HS-27A (cell line): ENCODE measurements at places on chromosomes 11 and 22.

DNA sequence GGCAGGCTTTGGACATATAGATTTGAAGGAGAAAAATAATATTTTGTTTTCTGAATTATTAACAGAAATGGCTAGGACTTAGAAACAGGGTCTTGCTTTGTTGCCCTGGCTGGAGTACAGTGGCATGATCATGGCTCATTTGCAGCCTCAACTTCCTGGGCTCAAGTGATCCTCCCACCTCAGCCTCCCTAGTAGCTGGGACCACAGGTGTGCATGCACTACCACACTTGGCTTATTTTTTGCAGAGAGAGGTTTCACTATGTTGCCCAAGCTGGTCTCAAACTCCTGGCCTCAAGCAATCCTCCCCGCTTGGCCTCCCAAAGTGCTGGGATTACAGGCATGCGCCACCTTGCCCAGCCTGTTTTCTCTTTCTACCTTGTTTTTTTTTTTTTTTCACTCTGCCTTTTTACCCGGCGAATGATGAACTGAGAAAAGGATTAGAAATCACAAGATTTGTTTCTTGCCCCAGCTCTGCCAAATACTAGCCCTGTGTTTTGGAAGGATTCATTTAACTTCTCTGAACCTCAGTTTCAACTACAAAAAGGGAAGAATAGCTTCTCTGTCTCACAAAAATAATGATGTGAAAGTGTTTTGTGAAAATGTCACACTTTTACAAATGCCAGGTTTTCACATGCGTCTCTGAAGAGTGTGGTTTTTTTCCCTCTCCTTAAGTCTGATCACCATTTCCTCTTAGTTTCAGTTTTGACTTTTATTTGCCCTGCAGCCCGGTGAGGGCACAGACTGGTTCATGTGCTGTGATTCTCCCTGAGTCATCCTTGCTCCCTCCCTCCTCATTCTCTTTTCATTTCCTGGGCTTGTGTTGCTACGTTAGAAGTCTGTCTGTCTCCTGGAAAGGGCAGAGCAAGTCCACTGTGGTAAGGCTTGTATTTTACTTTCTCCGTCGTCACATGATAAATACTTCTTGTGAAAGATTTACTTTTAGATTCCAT lies 67.7 kb downstream of the BCL2L13 start:
- DNase-seq, result peak; percentile 36

DNA sequence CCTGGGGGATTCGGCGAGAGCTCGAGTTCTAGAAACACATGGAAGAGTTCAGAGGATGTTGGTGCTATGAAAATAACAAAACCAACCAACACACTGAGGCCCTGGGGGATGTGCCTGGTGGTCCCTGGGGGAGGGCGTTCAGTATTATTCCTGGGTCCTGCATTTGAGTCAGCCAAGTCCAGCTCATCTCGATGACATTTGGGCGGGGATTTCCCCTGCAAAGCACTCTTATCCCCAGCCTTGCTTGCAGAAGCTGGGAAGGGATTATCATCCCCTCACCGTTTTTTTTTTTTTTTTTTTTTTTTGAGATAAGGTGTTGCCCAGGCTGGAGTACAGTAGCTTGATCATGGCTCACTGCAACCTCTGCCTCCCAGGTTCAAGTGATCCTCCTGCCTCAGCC lies 2.1 kb upstream of the SMIM38 start:
- DNase-seq, result no peak

DNA sequence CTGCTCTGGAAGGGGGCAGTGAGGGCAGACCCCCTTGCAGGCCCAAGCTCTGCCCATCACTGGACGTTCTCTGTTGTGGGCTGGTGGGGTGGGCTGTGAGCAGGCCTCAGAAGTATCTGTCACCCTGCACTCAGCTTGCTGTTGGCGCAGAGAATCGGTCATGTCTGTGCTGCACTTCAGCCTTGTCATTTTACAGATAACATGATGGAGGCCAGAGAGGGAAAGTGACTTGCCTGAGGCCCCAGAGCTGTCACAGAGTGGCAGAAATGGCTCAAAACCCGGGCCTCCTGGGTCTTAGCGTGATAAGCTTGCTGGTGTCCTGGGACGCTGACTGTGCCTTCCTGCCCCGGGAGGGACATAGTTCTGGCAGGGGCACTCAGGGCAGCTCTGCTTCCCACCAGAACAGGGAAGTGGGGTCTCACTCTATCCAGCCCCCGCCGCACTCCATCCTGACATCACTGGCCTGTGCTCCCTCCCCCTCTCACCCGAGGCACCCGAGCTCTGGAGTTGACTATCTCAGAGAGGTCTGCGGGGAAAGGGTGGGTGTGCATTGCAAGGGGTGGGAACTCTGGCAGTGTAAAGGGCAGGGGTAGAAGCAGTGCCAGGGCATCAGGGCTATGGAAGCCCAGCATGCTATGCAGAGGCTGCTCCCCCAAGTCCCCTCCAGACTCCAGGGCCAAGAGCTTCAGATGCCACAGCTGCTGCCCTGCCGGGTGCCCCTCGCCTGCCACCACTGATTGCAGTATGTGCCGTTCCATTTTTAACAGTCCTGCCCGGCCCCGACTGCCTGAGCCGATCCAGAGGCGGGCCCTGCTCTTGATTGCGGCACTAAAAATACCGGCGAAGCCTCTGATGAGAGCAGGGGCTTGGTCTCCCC lies 50.4 kb upstream of the NECTIN1 start:
- no peak for DNase-seq

GRCh38 chr22:29617922-29618629 lies 14.6 kb downstream of the NF2 start:
- no peak for DNase-seq

- no peak for DNase-seq
These were observed 16.4 kb downstream of the IL17REL start for GRCh38 chr22:49996119-49996517.

DNA sequence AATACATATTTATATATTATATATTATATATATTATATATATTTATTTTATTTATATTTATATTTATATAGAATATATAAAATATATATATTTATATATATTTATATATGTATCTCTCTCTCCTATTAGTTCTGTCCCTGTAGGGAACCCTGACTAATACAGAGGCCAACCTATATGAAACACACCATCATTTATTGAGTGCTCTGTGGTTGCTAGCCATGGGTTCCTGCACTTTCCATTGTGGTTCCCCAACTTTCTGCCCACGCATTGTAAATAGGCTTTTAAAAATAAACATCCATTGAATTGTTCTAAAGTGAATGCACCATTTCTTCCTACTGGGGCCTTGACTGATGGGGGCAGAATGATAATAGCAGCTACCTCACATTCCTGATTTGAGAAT lies 93.8 kb upstream of the SESN3 start:
- DNase-seq, result no peak

DNA sequence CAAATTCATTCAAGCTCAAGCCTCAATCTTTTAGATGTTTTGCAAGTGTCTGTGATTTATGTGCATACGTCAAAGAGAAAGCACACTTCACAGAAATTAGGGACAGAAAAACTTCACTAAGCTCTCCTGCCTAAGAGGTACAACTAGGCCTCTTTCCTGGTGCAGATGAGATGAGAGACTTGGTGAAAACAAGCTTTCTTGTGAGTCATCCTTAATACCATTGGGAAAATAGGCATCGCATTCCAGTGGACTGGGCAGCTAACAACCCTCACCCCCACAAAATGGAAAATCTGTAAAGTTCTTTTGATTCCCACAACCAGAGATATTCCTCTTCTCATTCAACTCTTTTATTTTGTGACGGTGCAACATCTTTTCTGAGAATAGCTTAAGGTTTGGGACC lies 1110.4 kb upstream of the CCDC90B start:
- DNase-seq, result no peak

- DNase-seq, result no peak
These were observed 3.4 kb downstream of the PAK1 start for GRCh38 chr11:77470504-77470903.

DNA sequence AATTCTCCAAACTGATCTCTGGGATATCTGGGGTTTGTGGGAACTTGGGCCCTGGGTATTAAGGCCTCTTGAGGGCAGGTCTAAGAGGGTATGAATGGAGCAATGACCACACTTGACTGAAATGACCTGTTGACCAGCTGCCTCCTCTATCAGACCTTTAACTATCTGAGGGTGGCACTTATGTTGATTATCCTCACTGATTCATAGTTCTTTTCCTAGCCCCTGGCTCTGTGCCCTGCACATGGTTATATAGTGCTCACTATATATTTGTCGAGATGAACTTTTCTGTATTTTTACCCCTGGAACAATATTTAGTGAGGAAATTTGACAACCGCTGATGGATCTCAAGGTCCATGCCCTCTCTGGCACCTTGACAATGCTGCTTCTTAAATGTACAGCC lies 305.5 kb upstream of the PLET1 start:
- no peak for DNase-seq

DNA sequence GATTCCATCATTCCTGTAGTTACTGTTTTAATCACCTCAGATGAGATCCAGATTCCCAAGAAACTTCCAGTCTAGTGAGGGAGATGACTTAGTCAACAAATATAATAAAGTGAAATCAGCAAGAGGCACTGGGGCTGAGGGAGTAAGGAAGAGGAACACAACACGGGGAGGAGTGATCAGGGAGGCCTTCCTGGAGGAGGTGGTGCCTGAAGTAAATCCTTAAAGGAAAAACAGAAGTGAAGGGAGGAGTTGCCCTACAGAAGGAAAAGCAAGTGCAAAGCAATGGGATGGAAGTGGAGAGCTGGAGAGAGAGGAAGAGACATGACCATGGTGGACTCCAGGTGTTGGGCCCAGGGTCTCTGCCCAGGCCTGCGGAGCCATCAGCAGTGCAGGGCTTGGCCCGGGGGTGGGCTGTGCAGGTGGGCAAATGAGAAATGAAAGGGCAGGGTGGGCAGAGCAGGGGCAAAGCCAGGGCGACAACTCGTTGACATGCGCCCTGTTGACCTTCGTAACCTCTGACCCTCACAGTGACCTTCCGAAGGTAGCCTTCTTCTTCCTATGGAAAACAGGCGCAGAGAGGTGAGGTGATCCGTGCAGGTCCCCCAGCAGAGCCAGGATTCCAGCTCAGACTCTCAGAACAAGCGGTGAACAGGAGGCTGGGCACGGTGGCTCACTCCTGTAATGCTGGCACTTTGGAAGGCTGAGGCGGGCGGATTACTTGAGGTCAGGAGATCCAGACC lies 12.1 kb upstream of the PPARA start:
- DNase-seq, result no peak

DNA sequence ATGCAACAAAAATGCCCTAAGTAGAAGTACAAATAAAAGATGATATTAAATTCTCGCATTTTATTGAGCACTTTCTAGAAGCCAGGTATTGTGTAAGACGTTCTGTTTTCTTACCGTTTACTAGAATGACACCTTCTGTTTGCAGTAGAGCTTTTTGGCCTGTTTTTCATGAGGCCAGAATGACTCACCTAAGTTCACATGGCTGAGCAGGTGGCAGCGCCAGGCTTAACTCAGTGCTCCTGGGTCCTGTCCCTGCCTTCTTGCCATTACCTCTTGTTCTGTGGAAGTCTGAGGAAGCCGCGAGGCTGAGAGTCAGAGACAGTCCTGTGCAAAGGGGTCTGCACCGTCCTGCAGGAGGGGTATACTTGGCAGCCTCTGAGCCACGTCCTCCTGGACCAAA lies 113.8 kb downstream of the ATXN10 start:
- no peak for DNase-seq

GRCh38 chr11:39327302-39327701 lies 2132.2 kb downstream of the LRRC4C start:
- no peak for DNase-seq

DNA sequence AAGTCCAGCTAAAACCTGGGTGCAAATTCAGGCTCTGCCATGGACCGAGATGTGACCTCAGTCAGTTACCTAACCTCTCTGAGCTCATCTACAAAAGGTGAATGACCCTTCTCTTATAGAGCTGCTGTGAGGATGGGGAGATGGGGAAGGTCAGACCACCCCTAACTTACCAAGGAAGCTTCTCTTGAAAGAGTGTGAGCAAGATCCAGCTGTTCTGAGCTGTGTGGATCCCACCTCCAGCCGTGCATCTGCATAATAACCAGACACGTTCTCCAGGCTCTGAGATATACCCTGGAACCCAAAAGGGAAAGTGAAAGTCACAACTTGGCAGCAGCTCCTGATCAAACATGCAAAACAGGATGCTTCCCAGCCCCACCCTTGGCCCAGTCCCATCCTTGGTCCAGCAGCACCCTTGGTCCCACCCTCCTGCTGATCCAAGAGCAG lies at the start of gene APOL3:
Gene APOL3, minus strand, starts transcription at position 257 of the 444 bp plus-strand sequence. CDS start 11,700 bp downstream, outside the sequence.
- DNase-seq, result no peak

DNA sequence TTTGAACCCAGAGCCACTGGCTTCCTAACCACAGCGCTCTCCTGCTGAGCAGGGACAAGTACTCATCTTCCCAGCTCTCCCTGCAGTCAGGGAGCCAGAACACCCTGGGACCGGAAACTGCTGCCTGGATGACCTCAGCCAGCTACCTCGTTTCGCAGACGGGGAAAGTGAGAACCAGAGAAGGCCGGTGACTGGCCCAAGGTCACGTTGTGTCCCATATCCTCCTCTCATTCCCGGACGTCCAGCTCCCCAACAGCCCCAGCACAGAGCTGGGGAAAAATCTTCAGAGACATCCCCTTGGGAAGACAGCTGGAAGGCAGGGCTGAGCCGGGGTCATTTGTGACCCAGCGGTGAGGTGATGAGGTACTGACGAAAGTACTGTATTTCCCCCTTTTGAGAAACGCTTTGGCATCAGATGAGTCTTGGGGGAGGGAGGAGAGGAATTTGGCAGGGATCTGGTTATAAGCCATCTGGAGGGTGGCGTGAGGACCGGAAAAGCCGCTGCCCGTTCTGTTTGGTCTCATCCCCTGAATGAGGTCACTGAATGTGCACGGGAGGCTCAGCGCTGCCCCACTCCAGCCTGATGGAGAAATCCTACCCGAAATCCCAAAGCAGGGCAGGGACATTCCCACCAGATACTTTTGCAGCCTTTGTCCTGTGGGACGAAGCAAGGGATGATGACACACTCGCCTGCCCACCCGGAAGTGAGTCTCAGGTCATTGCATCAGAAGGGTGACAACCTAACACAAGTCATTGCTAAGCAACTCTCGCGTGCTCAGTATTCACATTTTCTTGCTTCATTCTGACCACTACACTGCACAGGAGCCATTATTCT lies 41.1 kb downstream of the LIF start:
- DNase-seq, result peak; percentile 90

DNA sequence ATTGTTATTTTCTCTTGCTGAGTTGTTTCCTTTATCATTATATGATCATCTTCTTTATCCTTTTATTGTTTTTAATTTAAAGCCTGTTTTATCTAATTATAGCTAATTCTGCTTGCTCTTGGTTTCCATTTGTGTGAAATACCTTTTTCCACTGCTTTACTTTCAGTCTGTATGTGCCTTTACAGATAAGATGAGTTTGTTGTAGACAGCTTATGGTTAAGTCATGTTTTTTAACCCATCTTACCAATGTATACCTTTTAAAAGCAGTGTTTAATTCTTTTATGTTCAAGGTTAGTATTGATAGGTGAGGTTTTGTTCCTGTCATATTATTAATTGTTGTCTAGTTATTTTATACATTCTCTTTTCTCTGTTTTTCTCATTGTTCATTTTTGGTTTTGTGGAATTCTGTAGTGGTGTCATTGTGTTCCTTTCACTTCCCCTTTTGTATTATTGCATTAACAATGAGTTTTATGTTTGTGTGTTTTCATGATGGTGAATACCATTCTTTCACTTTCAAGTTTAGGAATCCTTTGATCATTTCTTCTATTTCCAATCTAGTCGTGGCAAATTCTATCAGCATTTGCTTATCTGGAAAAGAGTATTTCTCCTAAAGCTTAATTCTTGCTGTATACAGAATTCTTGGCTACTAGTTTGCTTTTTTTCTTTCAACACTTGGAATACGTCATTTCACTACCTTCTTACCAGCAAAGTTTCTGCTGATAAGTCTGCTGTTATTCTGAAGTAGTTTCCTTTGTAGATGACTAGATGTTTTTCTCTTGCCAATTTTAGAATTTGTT lies 21.8 kb downstream of the OR5AN1 start:
- DNase-seq, result no peak

GRCh38 chr11:19868871-19869270 lies 156.2 kb downstream of the NAV2 start:
- DNase-seq, result no peak

GRCh38 chr22:32628628-32629572 lies 154.3 kb downstream of the FBXO7 start:
- no peak for DNase-seq
